SIG-M5 (cell line): ENCODE measurements at places on chromosomes 4 and X.
A peak's percentile ranks its signal among the peaks of the same experiment; 100 is the strongest.

DNA sequence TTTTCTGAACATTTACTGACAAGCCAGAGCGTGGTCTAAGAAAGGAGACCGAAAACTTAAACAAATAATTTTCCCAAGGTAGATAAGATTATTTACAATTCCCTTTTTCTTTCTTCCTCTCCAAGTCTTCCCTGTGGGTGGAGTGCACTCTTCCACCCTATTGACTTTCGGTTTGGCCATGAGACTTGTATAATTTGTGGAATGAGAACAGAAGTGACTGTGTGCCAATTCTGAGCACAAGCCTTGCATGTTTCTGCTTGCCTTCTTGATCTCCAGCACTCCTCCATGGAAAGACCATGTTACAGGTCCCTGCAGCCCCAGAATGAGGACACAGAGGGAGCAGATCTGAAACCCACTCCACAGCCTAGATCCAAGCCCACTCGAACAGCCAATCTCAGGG, 150.0 kb upstream of the HPGD start:
- no peak for DNase-seq

- no peak for DNase-seq
These were observed 6.3 kb downstream of the LONRF3 start for GRCh38 chrX:118980761-118981160.

DNA sequence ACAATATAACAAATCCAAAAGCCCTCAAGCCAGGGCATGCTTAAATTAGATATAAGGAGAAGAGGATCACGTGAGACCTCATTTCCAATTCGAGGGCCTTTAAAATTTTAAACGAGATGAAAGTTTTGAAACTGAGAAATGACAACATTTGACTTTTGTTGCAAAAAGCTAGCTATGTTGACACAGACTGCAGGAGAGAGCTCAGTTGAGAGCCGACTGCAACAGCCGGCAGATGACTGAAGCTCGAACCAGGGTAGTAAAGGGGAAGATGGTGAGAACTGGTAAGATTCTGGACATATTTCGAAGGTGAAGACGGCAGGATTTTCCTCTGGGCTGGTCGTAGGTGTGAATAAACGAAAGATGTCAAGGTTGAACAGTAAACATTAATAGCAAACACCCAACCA, 773 bp downstream of the PRMT9 start:
- no peak for DNase-seq

- DNase-seq, result no peak
These were observed 43.0 kb upstream of the TEX13D start for GRCh38 chrX:124289443-124289842.

GRCh38 chrX:52346174-52347165, 22.4 kb upstream of the XAGE2 start:
- DNase-seq, result no peak

DNA sequence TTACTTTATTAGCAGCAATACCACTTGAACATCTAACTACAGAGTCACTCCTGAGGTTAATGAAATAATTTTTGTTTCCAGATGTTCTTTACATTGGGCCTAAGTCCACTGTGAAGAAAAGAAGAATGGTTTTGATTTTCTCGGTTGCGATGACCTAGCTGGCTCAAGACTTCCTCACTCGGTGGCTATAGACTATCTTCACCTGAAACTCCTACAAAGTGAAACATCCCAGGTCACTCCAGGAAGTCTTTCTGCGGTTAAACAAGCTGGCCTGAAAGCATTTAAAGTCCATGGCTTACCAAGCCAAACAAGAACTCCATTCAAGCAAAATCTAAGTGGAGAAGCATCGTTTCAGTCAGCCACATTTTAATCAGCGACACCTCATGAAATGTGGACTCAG, 13.7 kb upstream of the SORBS2 start:
- no peak for DNase-seq

DNA sequence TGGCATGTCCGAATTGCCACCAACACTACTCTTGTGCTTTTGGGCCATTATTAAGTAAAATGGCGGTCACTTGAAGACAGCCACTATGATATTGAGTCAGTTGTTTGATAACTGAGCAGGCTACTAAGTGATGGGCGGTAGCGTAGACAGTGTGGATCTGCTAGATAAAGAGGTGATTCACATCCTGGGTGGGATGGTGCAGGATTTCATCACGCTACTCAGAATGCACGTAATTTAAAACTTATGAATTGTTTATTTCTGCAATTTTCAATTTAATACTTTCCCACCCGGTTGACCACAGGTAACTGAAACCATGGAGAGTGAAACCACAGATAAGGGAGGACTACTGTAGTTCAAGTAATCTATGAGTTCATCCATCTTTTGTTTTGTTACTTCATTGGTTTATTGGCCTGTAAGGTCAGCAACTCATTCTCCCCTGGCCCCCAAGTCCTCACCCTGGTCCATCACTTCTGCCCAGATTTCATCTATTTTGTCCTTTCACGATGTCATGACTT, 2.9 kb downstream of the ARAF start:
- no peak for DNase-seq

DNA sequence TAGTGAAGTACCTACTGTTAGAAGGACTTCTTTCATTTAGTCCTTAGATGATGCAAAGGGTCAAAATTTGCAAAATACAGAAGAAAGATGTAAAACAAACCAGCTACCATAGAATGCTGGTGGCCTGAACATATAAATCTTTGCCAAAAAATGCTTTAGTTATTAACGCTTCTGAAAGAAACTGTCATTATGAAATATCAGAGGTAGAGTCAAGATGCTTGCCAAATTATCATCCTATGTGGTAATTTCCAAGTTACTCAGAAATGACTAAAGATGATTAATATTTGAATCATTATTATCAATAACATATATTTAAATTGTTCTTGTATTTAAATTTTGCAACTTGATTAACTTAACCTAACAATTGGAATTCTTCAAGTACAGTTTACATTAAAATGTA, 588.4 kb upstream of the FAM241A start:
- DNase-seq, result no peak

- DNase-seq, result no peak
These were observed 79.9 kb downstream of the ZFX start for GRCh38 chrX:24229400-24229879.

DNA sequence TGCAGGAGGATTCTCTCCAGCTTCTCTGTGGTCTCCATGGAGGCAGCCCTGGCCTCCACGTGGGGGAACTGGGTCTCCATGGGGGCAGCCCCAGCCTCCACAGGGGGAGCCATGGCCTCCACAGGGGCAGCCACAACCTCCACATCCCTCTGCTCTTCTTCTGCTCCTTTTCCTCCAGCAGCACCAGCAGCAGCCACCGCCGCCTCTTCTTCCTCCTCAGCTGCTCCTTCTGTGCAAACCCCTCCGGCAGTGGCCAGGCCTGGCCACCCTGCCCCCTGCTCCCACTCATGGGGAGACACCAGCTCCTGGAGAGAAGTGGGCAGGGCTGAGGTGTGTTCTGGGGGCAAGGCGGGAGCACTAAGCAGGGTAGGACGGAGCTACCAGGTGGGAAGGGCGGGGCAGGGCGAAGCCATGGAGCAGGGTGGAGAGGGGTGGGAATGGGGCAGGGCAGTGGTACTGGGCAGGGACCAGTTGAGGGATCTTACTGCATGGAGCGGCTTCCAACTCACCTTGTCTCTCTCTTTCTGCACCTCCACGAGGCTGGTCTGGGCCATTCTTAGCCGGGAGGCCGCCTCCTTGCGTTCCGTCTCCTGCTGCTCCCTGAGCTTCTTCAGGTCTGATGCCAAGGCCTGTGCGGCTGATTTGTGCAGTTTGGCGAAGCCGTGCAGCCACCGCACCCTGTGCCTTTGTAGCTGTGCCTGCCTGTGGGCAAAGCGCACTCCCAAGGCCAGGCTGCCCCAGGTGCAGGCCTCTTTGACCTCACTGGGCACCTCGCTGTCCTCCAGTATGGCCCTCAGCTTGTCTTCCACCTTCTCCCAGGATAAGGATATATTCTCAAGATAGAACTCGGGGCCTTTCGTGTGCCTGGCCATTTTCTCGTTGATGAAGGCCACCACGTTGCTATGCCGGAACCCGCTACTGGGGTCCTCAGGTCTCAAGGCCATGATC, 766 bp downstream of the TEX13A start:
- no peak for DNase-seq

- no peak for DNase-seq
These were observed 1409.9 kb upstream of the PCDH7 start for GRCh38 chr4:29310252-29310651.

DNA sequence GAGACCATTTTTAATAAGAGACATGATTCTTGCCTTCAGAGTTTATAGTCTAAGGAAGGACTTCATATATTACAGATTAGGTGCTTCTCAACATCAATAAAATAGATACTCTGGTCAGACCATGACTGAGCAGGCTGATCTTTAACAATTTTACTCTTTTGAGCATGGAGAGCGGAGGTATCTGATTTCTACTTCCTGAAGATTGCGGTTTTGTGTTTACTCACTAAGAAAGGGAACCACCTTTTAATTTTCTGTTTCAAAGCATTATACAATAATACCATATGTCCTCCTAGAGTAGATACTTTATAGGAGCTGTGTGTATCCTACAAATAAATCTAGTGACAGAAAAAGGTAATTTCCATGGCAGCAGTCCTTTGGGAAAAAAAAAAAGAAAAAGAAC, 12.5 kb downstream of the MORC4 start:
- no peak for DNase-seq

DNA sequence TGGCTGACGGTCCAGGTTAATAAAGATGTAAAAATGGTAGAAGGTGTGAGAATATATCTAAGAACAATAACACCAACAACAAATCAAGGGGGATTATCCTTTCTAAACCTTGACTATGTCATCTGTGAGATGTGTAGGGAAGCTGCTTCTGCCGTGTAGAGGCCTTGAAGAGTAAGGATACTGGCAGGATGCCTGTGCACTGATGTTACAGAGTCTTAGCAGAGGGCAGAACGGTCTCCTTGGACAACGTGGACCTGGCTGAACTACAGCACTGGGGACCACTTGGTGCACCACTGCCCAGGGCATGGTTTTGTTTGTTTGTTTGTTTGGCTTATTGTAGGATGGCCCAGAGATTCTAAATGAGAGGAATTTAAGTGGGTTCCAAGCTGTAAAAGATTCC, 33.5 kb downstream of the GPAT3 start:
- no peak for DNase-seq

DNA sequence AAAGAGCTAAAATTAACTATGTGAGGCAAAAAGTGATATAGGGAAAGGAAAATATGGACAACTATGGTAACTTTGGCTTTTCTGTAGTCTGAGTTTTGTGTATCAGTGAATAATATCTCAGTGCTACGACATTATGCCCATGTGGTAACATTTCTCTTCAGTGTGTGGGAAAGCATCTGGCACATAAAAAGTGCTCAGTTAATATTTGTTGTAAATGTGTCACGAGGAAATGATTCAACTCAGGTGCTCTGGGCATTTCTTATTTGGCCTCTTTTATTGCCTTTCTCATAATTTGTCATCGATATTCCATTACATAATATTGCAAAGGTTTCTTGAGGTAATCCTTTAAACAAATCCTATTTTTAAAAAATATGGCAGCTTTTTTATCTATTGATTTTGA, 17.6 kb downstream of the OFD1 start:
- no peak for DNase-seq

DNA sequence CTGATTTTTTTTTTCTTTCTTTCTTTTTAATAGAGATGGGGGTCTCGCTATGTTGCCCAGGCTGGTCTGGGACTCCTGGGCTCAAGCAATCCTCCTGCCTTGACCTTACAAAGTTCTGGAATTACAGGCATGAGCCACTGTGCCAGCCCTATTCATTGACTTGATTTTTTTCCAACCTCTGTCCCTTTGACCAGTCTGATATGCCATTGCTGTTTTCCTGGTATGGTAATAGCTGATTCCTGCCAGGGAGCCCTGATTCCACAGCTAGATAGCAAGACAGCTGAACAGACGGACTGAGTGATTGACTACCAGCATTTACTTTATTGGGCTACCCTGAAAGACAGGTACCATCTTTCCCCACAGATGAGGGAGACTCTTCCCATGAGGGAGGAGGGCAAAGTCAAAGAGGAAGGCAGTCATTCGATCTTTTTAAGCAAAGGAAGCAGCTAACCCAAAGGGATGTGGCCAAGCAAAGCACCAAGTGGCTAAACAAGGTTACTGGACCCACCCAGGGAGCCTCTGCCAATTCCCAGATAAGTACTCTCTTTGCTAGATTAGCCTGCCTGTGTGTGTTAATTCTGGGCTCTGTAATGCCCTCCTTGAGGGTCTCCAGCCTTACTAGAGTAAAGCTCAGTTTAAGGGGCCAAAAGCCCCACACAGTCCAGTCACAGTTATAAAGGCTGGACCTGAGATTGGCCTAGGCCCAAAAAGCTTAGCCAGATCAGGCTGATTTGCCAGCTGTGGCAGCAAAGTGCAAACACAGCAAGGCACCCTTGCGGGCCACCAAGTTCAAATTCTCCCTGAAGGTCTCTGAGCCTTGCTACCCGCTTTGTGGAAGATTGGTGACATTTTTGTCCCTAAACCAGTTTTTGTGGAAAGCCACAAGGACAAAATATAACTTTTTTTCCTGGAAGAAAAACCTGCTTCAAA, 192.4 kb upstream of the GPC4 start:
- DNase-seq, result no peak

- DNase-seq, result no peak
These were observed 358.8 kb downstream of the MID1IP1 start for GRCh38 chrX:39159921-39160507.

DNA sequence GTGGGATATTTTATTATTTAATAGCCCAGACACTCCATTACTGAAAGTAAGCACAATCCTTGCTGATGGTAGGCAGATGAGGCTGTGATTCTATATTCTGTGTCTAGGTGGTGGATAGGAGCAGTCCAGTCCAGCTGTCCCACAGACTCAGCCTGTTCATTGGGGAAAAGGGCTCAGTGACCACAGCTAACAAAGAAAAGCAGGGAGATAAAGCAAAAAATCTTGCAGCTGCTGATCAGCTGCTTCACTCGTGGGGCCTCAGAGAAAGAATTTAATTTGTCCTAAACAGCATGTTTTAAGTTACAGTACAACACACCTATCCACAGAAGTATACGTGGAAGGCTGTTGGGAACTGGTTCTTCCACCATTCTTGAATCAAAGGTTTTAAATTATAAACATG, 40.7 kb upstream of the ANK2 start:
- no peak for DNase-seq

GRCh38 chrX:40154853-40155588, 57.3 kb upstream of the BCOR start:
- peak; percentile 19 for DNase-seq

GRCh38 chr4:79121875-79122358, 182.7 kb upstream of the PAQR3 start:
- no peak for DNase-seq

GRCh38 chrX:118614150-118614549, 113.3 kb upstream of the IL13RA1 start:
- DNase-seq, result no peak

- DNase-seq, result no peak
These were observed 362.0 kb upstream of the BOD1L1 start for GRCh38 chr4:13989501-13989900.

DNA sequence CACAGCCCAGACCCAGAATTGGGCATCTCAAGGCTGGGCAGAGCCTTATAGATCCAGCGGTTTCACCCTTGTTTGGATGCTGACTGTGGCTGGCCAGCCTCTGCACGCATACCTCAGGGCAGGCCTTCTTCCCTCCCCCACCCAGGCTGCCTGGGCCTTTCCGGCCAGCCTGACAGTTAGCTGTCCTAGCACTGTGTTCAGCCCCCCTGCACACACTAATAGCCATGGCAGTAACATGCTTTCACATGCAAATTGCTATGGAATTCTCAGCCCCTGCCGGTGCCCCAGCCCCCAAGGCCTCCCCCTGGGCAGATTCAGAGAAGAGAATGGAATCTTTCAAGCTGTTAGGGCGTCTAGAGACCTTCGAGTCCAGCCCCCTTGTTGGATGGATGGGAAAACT, 17.7 kb downstream of the EFNB1 start:
- no peak for DNase-seq

- DNase-seq, result no peak
These were observed 1.1 kb upstream of the RAB40A start for GRCh38 chrX:103520386-103520785.

- no peak for DNase-seq
These were observed 16.1 kb upstream of the CXCL3 start for GRCh38 chr4:74054483-74055047.
